ENCODE measurements at places on chromosomes 12 and 14. TPM values are rescaled to one million over a fixed set of nuclear protein-coding genes. Genes with fewer than 3 reads are reported as not detected.

SPTB gene
- total RNA-seq: 1.2 TPM

GUCY2C gene
- not detected for total RNA-seq

SLC38A4 gene
- total RNA-seq: 2.1 TPM

RAB21 gene
- total RNA-seq: 24.6 TPM

TGM1 gene
- 3.2 TPM for total RNA-seq

CPNE6 gene
- not detected for total RNA-seq
